ENCODE measurements at places on chromosomes 16 and 17.

- H3K27ac ChIP-seq: no peak overlapping the region
- H3K4me1 ChIP-seq: no peaks in the 10 kb centered on the region
- no peak for DNase-seq
- no peak overlapping the region for H3K4me3 ChIP-seq
These were observed 33.0 kb upstream of the TOM1L1 start for GRCh38 chr17:54867634-54868033.

DNA sequence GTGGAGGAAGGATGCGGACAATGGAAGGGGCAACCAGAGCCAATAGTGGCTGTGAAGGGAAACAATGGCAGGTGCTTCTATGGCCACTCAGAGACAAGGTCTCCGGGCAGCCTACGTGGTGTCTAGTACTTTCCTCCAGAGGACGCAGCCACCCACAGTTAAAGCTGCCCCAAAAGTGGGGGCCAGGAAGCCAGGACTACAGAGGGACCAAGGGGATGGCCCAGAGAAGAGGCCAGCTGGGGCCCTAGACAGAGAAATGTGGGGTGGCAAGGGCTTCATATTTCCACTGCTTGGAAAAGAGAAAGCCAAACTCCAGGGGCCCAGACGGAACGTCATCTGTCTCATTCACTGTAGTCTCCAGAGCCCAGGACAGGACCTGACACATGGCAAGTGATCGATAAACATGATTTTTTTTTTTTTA is 837 bp upstream of the PER1 start:
- peak overlapping the region; percentile 79 for H3K4me3 ChIP-seq
- H3K27me3 ChIP-seq: no peaks in the 10 kb centered on the region
- H3K36me3 ChIP-seq: peaks cover 28% of the 10 kb centered on the region

GRCh38 chr17:71458322-71458721 is 662.5 kb upstream of the SOX9 start:
- no peak for DNase-seq
- H3K36me3 ChIP-seq: no peaks in the 10 kb centered on the region
- H3K4me1 ChIP-seq: no peaks in the 10 kb centered on the region
- no peak overlapping the region for H3K27ac ChIP-seq

GRCh38 chr17:18323007-18323406 is 7.9 kb downstream of the SMCR8 start:
- DNase-seq: peak; percentile 25
- H3K27ac ChIP-seq: no peak overlapping the region
- H3K4me3 ChIP-seq: no peak overlapping the region
- H3K27me3 ChIP-seq: no peaks in the 10 kb centered on the region
- peaks cover 29% of the 10 kb centered on the region for H3K4me1 ChIP-seq

GRCh38 chr17:63941751-63942150 is 9.6 kb upstream of the CD79B start:
- H3K27me3 ChIP-seq: no peaks in the 10 kb centered on the region
- no peak for DNase-seq
- H3K4me1 ChIP-seq: no peaks in the 10 kb centered on the region
- no peak overlapping the region for H3K27ac ChIP-seq

DNA sequence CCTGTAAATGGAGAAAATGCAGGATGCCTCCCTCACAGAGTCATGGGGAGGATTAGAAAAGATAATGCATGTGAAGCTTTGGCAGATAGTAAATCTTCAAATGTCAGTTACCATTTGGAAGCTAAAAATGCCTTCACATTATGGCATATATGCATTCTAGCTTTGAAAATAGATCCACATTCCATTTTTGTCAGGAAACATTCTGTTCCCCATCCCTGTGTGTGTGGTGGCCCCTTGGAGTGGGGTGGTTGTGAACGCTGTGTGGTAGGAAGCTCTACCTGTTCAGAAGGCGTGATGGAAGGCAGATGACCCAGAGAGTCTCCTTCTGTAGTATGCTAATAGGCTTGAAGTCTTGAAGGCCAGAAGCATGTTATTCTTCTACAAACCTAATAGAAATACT is 242.0 kb downstream of the HAPSTR1 start:
- no peak for DNase-seq
- no peak overlapping the region for H3K4me3 ChIP-seq
- H3K27ac ChIP-seq: no peak overlapping the region
- no peaks in the 10 kb centered on the region for H3K27me3 ChIP-seq
- no peaks in the 10 kb centered on the region for H3K4me1 ChIP-seq

GRCh38 chr17:70891306-70891705 is 722.0 kb downstream of the KCNJ2 start:
- no peaks in the 10 kb centered on the region for H3K27me3 ChIP-seq
- H3K27ac ChIP-seq: no peak overlapping the region
- no peaks in the 10 kb centered on the region for H3K4me1 ChIP-seq
- H3K4me3 ChIP-seq: no peak overlapping the region

DNA sequence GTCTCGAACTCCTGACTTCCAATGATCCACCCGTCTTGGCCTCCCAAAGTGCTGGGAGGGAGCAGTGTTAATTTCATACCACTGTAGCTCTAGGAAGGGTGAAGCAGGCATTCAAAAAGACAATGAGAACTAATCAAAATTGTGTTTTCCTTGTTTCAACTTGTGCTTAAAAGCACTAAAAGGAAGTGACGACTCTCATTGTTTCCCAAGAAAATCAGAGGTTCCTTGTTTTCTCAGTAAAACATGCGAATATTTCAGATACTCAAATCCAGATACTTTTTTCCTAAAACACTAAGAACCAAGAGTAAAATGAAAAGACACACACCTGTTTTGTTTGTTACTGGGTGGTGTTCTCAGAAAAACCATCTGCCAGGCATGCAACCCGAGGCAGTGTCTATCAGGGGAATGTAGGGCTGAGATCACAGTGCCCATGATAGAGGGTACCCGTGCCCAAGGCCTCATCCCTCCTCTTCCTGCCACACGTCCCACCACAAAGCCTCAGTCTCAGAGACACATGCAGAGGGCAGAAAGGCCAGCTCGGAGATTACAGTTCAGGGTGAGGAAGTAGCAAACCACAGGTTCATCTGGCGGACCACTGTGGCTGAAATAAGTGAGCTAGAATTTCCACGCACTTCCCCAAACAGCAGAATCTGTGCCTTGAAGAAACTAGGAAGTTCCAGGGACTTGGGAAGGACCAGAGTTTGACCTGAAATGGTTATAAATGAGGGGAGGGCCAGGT is 33.7 kb downstream of the GINS3 start:
- H3K27me3 ChIP-seq: peaks cover 2% of the 10 kb centered on the region
- H3K36me3 ChIP-seq: no peaks in the 10 kb centered on the region
- no peak overlapping the region for H3K4me3 ChIP-seq
- H3K4me1 ChIP-seq: no peaks in the 10 kb centered on the region

Measured in sigmoid colon (tissue), 7 donors.